ENCODE measurements at places on chromosomes 6 and 20.
A peak's percentile ranks its signal among the peaks of the same experiment; 100 is the strongest.

GRCh38 chr6:25193460-25194171 is 85.6 kb upstream of the CARMIL1 start:
- DNase-seq, result peak; percentile 79

- DNase-seq, result no peak
Observed at GRCh38 chr20:2826655-2827054, 10.5 kb downstream of the TMEM239 start.

GRCh38 chr6:96659084-96659845 is 96.3 kb downstream of the FHL5 start:
- DNase-seq, result no peak

GRCh38 chr6:147397306-147397705 is 111.2 kb upstream of the SAMD5 start:
- no peak for DNase-seq

DNA sequence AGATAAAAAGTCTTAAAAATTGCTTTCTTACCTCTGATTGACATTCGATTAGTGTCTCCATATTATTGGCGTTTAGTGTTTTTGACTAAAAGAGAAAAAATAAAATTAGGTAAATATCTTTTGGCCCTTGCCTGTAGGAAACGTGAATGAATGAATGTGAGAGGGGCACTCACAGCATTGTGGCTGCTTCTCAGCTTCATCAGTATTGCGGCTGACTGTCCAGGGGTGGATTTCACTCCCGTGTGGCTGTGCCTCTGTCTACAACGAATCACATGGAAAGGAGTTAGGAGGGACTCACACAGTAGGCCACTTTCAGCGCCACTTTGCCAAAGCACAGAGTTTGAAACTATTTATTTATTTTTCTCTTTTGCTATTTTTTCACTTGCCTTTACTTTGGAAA is 844 bp downstream of the TAGAP start:
- no peak for DNase-seq

- DNase-seq, result no peak
Observed at GRCh38 chr20:24493661-24494459, 24.4 kb downstream of the SYNDIG1 start.

GRCh38 chr20:38217791-38218565 is 42.6 kb downstream of the KIAA1755 start:
- DNase-seq, result peak; percentile 71

Measured in kidney epithelial cell (primary cell).